ENCODE measurements at places on chromosomes 1 and 21.
A peak's percentile ranks its signal among the peaks of the same experiment; 100 is the strongest.

DNA sequence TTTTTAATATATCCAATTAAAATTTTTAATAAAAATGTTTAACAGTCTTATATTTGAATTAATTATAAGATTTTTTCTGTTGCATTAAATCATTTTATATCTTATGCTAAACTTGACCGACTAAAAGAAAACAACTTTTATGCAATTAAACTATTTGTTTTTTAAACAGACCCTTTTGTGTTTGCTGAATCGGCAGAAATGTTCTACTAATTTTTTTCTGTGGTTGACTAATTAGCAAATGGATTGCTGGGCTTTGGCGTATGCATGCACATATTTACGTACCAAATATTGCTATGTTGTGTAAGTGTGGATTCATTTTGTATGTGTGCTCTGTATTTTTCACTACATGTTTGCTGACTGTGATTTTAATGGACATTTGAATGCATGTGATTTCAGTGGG is 174.8 kb downstream of the PBX1 start:
- DNase-seq = no peak

- no peak for DNase-seq
Observed at GRCh38 chr1:58011978-58012377, 534.5 kb downstream of the OMA1 start.

GRCh38 chr1:28671254-28671780 is 2.7 kb downstream of the GMEB1 start:
- DNase-seq = no peak

GRCh38 chr1:175632667-175633066 is 110.7 kb downstream of the TNR start:
- no peak for DNase-seq

GRCh38 chr1:92488832-92489231 is 2.1 kb upstream of the GFI1 start:
- no peak for DNase-seq

DNA sequence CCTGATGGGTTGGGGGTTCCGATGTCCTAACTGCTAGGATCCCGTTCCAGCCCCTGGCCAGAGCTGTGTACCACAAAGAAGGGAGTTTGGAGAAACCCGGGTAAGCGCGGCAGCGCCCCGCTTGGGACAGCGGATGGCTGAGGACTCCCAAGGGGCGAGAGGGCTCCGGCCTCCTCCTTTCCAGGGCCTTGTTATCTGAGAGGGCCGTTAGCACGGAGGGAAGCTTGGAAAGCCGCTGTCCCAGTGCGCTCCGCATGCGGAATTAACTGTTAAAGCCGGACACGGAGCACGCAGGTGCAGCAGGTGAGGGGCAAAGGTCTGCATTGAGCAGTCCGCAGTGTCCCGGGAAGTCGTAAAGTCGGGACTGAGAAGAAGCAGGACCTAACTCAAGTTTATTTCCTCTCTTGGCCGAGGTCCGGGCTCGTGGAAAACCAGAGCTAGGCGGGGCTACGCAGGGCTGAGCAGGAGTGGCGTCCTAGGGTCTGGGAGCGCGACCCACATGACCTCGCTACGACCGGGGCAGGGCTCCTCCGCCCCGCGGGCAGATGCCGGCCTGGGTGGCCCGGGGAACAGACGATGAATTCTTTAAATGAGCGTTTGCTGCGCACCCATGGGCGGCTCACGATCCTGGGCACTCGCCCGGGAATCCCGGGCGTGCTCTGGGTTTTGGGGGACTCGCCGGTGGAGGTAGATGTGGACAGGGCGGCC is 4.5 kb downstream of the LHX4 start:
- DNase-seq = no peak

DNA sequence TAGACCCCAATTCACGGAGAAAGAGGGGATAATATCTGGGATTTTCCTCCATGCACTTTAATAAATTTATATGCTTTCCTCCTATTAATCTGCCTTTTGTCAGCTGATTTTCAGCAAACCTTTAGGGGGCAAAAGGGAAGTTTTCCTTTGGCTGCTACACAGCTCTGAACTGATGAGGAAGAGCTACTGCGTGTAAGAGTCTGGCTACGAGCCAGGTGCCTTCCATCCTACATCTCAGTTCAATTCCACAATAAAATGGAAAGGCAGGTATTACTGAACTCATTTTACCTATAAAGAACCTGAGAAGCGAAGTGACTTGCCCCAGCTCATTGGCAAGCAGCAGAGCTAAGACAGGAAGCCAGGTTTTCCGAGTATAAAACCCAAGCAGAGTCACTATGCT is 28.3 kb upstream of the ZNF326 start:
- DNase-seq = no peak

DNA sequence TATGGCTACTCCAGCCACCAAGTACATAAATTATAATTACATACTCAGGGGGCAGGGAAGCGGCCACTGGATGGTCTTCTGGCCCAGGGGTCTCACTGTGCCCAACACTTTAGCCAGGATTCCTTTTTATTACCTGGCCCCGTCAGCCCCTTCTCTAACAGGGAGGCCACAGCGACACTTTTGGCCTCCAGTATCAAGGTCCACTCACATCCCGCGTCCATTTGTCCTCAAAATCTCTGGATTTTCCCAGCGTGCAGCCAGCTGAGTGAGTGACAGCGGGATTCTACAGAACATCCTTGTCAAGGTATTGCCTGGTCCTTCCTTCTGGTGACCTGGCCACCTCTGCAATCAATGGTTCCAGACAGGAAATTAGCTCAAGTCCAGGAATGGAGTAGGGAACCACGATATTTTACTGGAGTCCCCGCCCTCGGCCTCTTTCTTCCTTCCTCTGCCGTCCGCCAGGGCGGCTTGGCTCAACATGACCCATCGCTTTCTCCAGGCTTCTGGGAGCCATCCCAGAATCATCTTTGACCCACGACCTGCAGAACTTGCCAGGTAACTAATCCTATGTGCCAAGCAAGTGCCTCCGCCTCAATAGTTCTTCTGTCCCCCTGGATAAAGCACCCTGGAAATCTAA is 2.7 kb upstream of the COL6A2 start:
- DNase-seq = no peak

- no peak for DNase-seq
Observed at GRCh38 chr1:106548726-106549125, 507.7 kb upstream of the PRMT6 start.

- DNase-seq = no peak
Observed at GRCh38 chr1:116748272-116748671, 6.0 kb upstream of the CD2 start.

GRCh38 chr1:72007312-72007711 is 275.0 kb downstream of the NEGR1 start:
- no peak for DNase-seq

DNA sequence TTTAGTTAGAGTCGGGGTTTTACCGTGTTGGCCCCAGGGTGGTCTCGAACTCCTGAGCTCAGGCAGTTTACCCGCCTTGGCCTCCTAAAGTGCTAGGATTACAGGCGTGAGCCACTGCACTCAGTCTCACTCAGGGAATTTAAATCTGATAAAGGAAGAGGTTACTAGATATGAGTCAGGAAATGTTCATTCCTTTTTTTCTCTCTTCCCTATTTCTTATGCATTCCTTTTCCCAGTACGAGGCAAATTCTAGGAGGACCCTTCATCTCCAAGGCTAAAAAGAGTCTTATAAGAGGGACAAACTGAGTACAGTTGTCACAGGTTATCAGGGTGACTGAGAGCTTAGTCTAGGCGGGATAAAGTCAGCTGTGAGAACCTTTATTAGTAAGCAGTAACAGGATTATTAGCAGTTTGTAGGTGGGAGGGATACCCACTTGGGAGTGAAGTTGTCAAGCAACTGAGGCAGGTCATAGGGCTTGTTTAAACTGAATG is 9.1 kb downstream of the MACF1 start:
- DNase-seq = no peak

- no peak for DNase-seq
Observed at GRCh38 chr1:115829947-115830346, 11.0 kb downstream of the NHLH2 start.

GRCh38 chr21:35321322-35322200 is 272.5 kb upstream of the RUNX1 start:
- DNase-seq = no peak

DNA sequence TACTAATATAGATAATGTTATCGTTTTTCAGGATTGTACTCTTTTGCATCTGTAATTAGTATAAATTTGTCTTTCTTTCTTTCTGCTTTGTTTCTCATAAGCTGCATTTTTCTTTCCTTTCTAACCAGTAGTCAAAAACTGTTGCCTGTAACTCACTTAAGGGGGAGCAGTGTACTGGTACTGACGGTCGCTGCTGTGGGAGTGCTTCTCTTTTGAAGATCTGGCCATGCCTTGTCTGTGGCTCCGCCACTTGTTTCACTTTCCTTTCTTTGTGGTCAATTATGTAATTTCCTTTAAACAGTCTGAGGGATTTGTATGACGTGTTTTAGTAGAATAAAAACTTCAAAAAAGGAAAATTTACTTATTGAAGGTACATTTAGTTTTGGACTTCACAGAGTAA is 37.0 kb downstream of the MIA3 start:
- peak; percentile 65 for DNase-seq

DNA sequence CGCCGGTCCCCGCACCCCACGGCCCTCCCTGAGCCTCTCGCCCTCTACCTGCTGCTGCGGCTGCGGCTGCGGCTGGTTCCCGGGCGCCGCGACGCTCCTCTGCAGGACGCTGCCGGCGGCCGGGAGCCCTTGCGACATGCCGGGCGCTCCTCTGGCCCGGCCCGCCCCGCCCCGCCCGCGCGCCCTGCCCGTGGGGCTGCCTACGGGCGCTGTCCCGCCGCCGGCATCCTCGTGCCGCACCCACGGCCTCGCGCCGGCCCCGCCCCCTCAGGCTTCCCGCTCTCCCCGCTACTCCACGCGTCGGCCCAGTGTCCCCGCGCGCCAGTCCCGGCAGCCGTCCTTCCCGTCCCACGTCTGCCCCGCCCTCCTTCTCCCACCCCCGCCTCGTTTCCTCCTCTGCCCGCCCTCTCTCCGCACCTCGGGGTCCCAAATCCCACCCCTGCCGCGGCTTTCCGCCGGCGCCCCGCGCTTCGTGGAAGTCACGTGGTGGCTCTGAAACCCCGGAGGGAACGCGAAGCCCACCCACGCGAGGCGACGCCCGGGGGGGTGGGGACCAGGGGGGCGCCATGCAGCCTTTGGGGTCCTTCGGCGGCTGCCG is at the start of gene BATF3:
TSS of gene BATF3 (minus strand) at position 216 of the 598 bp plus-strand sequence. CDS start at position 138, 78 bp downstream.
- DNase-seq = peak; percentile 21

GRCh38 chr1:40820251-40820797 is 36.7 kb downstream of the KCNQ4 start:
- DNase-seq = no peak
